Activated CD4-positive, alpha-beta T cell treated with anti-CD3 and anti-CD28 coated beads, Interleukin-2, amount 50 U/mL, for 48 hours (primary cell): ENCODE measurements at places on chromosomes 5 and 9.

DNA sequence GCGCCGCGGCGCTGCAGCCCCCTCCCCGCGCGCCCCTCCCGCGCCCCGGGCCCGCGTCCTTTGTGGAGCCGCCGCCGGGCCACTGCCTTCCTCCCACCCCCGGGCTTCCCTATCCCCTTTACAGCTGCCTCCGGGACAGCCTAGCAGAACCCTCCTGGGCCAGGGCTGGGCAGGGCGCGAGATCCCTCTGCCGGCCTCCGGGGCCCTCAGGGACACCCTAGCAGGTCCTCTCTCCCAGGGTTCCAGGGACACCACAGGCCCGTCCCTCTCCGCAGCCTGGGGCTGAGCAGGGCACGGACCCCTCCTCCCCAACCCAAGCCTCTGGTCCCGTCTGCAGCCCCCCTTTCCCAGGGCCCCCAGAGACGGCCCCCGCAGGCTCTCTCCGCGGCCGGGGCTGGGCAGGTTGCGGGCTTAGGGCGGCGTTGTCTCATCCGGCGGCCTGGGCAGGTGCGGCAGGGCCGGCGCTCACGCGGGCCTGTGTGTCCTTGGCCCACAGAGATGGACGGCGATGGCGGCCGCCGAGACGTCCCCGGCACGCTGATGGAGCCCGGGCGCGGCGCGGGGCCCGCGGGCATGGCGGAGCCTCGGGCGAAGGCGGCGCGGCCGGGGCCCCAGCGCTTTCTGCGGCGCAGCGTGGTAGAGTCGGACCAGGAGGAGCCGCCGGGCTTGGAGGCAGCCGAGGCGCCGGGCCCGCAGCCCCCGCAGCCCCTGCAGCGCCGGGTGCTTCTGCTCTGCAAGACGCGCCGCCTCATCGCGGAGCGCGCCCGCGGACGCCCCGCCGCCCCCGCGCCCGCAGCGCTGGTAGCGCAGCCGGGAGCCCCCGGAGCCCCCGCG, 710 bp downstream of the WNK2 start:
- peak; percentile 21 for DNase-seq

- no peak for DNase-seq
Measured at GRCh38 chr5:53100606-53101005, 9.0 kb downstream of the MOCS2 start.

DNA sequence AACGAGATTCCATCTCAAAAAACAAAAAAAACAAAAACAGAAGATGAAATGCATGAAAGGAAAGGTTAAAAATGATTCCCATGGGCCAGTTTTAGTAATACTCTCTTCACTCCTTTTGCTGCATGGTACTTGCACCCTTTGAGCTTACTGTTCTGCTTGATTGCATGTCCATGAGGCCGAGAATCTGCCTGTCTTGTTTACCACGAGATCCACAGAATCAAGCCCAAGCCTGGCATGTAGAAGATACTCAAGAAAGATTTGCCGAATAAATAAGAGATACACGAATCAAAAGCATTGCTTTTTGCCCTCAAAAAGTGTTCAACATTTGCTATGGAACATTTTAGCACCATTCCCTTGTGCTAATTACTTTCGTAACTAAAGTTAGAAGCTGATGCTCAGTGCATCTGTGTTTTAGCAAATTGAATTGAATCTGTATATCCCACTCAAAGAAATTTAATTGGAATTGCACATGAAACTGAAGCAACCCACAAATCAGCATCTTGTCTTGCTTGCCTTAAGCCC, 1.1 kb downstream of the FAXDC2 start:
- no peak for DNase-seq

GRCh38 chr5:67170767-67171166, 25.8 kb downstream of the CD180 start:
- no peak for DNase-seq

GRCh38 chr5:57157131-57157530, 16.7 kb upstream of the GPBP1 start:
- no peak for DNase-seq

DNA sequence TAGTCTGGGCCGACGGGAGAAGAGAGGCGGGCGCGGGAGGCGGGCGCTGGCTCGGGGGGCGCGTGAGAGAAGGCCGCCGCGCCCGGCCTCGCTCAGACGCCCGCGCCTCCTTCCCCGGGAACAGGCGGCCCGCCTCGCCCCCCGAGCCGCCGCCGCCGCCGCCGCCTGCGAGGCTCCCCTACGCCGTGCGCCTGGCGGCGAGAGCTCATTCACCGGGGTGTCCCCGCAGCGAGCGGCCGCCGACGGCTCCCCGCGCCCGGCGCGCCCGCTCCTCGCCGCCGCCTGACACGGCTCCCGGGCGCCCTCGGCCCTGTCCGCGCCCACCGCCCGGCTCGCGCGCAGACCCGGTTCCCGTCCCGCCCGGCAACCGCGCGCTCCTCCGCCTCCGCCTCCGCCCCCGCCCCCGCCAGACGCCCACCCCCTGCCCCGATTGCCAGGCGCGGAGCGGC, at the start of gene GNAQ:
TSS of gene GNAQ (minus strand) at position 368 of the 449 bp plus-strand sequence. CDS start 576 bp downstream, outside the sequence.
- DNase-seq: peak; percentile 38

GRCh38 chr5:88108490-88109279, 160.0 kb downstream of the TMEM161B start:
- DNase-seq: no peak

DNA sequence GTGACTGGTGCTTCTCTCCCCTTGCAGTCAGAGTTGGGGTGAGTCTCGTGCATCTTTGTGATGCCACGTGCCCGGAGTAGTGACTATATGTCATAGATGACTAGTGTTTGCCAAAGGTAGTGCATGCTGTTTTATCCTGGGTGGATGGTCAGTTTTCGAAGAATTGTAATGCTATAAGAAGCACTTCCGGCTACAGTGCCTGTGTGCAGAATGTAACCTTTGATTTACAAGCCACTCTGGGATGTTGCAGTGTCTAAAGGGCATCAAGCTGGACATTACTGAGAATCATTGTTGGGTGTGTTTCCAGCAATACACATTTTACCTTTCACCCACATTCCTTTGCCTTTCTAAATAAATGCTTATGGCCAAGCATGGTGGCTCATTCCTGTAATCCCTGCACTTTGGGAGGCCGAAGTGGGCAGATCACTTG, 16.7 kb downstream of the MVB12B start:
- DNase-seq: no peak

- DNase-seq: no peak
Measured at GRCh38 chr9:117494401-117495090, 79.7 kb upstream of the ASTN2 start.

GRCh38 chr5:78889369-78890140, 95.6 kb downstream of the ARSB start:
- no peak for DNase-seq

DNA sequence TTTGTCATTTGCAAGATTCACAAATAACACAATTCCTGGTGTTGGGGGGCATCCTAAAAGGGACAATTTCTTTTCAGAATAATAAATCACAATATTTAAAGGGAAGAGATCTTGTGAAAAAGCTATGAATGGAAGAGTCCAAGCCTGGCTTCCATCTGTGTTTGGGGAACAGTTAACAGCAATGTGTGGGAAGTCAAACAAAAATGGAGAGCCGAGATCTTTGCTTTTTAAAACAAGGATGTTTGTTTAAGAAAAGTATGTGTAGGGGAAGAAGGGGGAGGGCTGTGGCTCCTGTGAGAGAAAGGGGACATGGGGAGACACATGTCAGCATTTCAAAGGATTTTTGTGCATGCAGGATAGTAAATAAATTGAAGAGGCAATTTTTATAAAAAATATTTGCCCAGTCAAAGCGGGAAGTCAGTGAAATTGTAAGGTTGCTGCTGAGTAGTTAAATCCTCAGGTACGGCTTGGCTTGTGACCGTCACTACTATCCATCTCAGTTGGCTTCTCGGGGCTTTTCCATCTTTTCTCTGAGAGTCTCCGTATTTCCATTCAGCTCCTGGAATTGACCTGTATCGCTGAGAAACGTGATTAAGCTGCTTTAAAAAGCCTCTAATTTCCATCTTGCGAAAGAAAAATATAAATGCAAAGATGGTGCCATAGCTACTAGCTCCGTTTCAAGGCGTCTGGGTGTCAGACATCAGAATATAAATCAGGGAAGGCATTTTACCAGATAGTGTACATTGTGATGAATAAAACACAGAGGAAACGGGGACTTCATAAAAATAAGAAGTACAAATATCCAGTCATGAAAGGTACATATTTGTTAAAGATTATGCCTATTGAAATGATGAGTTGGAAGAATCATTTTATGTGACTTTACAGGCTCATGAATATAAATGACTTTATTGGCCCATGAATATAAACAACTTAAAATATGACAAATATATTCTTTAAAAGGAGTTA, 52.9 kb upstream of the VCAN start:
- no peak for DNase-seq

DNA sequence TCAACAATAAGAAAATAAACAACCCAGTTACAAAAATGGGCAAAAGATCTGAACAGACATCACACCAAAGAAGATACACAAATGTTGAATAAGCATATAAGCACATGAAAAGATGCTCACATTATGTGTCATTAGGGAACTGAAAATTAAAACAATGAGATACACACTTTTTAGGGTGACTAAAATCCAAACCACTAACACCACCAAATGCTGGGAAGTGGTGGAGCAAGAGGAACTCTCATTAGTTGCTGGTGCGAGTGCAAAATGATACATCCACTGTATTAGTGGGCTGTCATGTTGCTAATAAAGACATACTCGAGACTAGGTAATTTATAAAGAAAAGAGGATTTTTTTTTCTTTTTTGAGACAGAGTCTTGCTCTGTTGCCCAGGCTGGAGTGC, 329.1 kb downstream of the TMEM38B start:
- DNase-seq: no peak

DNA sequence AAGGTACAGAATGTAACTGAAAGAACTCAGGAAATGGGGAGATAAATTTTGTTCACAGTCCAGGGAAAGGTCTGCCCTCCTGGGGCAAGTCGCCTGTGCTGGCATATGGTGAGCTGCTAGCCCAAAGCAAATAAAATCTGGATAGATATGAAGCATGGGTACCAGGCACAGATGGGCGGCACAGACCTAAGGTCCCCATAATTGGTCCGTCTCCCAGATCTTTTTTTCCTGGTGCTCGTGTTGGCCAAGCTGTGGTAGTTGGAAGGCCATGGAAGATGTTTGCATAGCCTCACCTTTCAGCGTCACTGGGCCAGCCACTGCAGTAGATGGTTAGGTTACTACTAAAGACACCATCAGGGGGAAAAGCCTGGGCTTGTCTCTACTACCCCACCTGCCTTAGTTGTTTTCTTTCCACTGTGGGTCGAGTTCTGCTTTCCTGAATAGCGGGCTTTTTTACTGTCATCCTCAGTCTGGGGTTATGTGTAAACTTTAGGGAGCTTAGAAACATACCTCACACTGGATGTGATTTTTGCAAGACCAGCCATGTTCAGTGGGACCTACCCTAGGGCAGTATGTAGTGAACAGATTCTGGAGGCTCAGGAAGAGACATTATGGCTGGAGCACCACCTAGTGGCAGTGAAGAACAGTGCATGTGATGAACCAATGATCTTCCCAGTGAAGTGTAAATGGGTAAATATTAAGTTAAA, 24.2 kb upstream of the GLRX start:
- DNase-seq: peak; percentile 72

DNA sequence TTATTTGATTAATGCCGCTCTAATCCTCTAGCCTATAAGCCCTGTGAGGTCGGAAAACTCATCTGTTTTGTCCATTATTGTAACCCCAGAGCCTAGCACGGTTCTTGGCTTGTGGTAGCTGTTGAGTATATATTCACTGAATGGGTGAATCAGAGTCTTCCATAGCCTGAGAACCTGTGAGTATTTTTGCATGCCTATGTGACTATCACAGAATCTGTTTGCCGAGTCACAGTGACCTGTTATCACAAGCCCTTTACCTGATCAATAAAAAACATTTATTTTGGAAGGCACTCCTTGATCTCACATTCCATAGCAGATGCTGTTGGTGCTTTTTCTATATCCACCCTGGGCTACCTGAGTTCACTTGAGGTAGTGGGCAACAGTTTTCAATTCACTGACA, 125.0 kb upstream of the STC2 start:
- DNase-seq: no peak

DNA sequence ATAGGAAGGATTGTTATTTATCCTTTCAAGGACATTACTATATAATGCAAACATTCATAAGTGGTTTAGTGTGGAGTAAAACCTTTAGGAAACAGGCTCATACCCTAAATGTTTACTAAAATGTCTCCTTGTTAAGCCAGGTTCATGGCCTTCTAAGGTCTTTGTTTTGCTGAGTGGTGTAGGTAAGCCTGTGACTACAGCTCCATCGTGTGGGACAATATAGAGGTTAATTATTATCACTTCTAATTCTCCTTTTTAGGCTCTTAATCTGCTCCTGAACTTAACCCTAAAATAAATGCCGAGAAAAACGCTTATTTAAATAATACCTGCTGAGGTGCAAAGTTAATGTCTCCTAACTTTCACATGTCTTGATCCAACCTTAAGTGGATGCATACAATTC, 43.8 kb downstream of the SPINK5 start:
- DNase-seq: no peak

- no peak for DNase-seq
Measured at GRCh38 chr5:147539053-147539452, 29.2 kb upstream of the DPYSL3 start.

DNA sequence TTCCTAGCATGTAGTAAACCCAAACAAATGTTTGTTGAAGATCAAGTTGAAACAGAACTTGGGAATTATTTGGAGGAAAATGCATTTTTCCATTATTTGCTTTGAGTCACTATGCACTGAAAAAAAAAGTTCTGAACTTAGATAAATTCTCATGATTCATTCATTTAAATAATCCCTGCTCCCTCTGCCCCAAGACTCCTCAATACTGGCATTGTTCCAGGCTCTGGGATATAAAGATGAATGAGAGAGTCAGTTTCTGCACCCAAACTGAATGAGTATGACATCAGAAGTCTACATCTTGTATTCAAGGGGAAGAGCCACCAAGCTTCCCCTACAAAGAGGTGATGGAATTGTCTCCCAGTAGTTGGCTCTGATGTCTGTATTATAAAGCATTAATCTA, 123.9 kb downstream of the SEC61B start:
- no peak for DNase-seq

GRCh38 chr5:59423021-59423420, 470.5 kb downstream of the PDE4D start:
- no peak for DNase-seq

GRCh38 chr5:111641533-111642233, 115.3 kb downstream of the NREP start:
- DNase-seq: no peak

DNA sequence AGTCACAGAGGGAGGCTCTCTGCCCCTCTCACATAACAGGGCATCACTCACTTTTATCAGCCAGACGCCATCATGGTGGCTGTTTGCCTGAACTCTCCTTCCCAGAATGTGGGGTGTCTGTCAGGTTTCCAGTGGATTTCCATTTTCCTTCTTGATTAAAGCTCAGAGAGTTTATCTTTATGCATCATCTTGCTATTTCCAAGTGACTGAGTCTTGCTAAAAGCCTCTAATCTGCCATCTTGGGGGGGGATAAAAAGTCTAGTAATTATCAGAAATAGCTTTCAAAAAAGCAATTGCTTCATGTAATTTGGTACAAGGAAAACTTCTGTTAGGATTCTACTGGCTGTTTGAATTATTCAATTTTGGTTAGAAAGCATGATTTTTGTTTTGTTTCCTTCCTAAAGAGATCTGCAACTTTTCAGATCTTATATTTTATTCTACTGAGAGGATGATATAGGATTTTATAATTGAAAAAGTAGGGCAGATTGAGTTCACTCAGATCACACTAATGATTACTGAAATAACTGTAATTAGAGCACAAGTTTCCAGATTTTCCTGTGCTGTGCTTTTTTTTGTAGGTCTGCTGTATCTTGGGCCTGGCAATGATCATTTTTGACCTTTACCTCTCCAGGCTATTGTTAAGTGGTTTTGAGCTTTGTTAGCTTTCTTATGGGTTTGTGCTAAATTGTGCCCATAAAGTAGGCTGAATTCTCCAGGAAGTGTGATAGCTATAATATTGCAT, 661.5 kb downstream of the TLE4 start:
- DNase-seq: no peak

- no peak for DNase-seq
Measured at GRCh38 chr5:61229416-61229815, 67.1 kb upstream of the SMIM15 start.
